ENCODE measurements at places on chromosomes 1 and 21. TPM values are rescaled to one million over a fixed set of nuclear protein-coding genes. Genes with fewer than 3 reads are reported as not detected.

The HAO2 gene
- total RNA-seq = 0.17 TPM

The LCA5L gene
- 0.42 TPM for total RNA-seq

DNA sequence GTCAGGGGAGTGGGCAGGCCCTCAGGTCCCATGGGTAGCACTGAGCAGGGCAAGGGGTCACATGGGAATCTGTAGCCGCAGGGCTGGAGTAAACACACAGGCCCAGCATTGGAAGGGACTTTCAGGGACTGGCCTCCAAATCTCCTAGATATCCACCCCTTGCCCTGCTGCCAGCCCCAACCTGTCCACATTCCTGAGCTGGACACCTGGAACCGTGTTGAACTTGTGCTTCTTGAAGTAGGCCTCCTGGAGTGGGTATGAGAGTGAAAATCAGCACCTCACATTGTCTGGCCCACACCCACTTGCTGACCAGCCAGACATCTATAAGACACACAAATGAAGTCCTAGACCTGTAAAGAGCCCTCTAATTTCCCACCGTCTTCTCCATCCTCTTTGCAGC lies 7.7 kb downstream of the POMGNT1 start:
- H3K27ac ChIP-seq = no peak overlapping the region
- no peaks in the 10 kb centered on the region for H3K27me3 ChIP-seq
- no peak overlapping the region for H3K4me3 ChIP-seq

DNA sequence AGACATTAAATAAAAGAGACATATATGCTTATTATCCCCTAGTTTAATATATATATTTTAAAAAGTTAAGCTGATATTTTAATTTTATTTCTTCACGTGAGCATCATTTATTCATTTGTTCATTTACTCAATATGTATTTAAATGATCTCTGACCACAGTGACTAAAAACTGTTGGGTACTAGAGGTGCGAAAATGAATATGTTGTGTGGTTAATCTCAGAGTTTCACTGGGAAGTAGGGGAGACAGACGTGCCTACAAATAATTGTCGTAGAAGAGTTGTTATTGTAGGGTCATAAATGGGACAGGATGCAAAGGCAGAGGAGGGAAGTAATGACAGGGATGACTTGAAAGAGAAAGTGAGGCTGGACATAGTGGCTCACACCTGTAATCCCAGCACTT lies 213.0 kb upstream of the CACYBP start:
- no peaks in the 10 kb centered on the region for H3K4me1 ChIP-seq
- no peaks in the 10 kb centered on the region for H3K36me3 ChIP-seq
- no peak overlapping the region for H3K27ac ChIP-seq
- DNase-seq = no peak

DNA sequence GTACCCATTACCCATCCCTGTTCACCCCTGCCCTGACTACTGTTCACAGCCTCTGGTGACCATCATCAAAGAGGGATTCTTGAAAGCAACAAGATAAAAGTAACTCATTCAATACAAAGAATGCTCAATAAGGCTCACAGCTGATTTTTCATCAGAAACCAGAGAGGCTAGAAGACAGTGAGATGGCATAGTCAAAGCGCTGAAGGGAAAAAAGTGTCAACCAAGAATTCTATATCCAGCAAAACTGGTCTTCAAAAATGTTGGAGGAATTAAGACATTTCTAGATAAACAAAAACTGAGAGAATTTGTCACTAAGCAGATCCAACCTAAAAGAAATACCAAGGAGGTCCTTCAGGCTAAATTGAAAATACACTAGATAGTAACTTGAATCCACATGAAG lies 27.1 kb downstream of the CSF1 start:
- no peak overlapping the region for H3K27ac ChIP-seq
- H3K4me1 ChIP-seq = peaks cover 9% of the 10 kb centered on the region
- H3K36me3 ChIP-seq = no peaks in the 10 kb centered on the region

GRCh38 chr1:70779571-70779970 lies 268.0 kb downstream of the PTGER3 start:
- H3K4me3 ChIP-seq = no peak overlapping the region
- H3K27me3 ChIP-seq = no peaks in the 10 kb centered on the region
- no peaks in the 10 kb centered on the region for H3K36me3 ChIP-seq
- no peak for DNase-seq
- H3K4me1 ChIP-seq = no peaks in the 10 kb centered on the region

- H3K36me3 ChIP-seq = no peaks in the 10 kb centered on the region
- no peak for DNase-seq
- no peaks in the 10 kb centered on the region for H3K27me3 ChIP-seq
- H3K4me3 ChIP-seq = no peak overlapping the region
These were observed 2.9 kb downstream of the MPL start for GRCh38 chr1:43340559-43340958.

DNA sequence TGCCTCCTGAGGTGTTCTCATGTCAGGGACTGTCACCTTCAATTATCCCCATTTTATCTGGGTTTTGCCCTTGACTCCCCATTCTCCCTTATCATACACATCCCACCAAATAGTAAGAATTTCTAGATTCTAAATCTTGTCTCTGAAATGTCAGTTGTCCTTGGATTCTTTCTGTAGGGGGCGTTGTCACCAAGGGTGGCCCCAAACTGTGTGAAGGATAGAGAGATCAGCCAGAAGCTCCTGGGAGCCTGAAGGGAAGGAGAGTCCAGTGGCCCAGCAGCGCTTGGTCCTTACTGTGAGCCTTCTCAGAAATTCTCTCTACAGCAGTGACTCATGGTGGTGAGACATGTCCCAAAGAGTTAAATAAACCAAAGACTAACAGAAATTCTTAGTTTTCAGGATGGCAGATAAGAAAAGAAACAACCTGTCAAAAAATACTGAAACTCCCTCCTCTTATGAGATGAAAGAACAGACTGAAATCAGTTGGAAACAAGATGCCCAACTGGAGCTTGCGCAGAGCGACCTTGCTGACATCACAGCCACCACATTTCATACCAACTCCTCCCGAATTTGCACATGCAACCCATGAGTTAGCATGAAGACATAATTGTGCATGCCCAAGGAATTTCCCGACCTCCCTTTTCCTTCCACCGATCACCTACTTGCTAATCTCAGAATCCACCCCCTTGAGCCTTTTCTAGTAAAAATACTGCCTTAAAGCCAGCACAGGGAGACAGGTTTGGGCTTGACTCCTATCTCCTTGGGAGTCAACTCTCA lies 109.8 kb downstream of the ELAVL4 start:
- H3K27me3 ChIP-seq = no peaks in the 10 kb centered on the region
- H3K4me3 ChIP-seq = no peak overlapping the region
- no peak overlapping the region for H3K27ac ChIP-seq
- DNase-seq = no peak
- no peaks in the 10 kb centered on the region for H3K36me3 ChIP-seq

Measured in adrenal gland (tissue), 19 donors.